ENCODE measurements at places on chromosomes 7 and 10.

DNA sequence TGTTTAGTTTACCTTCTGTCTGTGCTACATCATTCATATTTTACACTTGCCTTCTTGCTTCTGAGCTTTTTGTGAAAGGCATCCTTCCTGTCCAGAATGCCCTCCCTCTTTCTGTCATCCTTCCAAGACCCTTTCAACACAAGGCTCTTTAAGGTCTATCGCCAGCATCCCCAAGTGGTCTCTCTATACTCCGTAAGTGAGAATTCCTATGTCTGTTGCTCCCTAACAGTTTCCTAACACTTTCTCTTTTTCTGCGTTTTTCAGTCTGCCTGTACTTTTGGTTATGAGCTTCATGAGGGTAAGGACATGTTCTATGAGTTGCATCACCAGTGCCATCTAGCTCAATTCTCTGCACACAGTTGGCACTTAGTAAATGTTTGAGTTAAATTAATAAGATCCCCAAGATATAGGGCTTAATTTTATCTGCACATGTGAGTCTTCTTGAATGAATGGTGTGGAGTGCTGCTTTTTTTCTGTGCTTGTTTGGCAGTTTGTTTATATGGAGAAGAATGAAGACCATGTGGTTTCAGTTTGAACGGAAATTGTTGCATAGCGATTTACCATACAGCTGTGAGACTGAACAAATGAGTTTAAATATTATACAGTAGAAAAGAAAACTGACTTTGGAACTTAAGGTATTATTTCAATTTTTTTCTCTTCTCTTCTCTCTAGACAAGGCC lies 29.4 kb downstream of the RABGEF1 start:
- DNase-seq = no peak

- DNase-seq = no peak
Observed at GRCh38 chr7:155483868-155484325, 26.0 kb downstream of the EN2 start.

- DNase-seq = no peak
Observed at GRCh38 chr7:10908600-10908999, 65.1 kb upstream of the PHF14 start.

- no peak for DNase-seq
Observed at GRCh38 chr10:34523017-34523767, 291.9 kb downstream of the PARD3 start.

DNA sequence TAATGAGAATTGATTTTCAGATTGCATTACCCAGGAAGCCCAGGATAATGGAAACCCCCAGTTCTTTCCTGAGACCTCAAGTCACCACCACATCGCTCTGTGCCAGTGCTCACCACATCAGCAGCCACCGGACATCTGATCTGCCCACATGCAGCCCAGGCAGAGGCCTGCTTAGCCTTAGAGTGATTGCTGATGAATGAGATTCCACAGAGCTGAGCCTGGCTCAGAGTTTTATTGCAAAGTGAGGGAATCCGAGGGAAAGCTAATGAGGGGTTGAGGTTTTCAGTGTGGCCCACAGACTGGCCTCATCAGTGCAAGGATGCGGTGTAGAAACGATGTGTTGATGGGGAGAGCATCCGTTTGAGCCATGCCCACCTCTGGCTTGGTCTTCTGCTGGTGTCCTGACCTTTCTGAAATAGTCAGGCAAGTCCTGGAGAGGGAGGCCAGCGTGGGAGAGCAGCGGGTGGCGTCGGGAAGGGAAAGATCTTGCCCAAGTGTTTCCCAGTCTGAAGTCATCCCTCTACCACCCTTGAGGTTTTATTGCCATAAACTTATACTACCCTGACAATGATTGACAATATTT lies 120.3 kb downstream of the ITIH5 start:
- no peak for DNase-seq

DNA sequence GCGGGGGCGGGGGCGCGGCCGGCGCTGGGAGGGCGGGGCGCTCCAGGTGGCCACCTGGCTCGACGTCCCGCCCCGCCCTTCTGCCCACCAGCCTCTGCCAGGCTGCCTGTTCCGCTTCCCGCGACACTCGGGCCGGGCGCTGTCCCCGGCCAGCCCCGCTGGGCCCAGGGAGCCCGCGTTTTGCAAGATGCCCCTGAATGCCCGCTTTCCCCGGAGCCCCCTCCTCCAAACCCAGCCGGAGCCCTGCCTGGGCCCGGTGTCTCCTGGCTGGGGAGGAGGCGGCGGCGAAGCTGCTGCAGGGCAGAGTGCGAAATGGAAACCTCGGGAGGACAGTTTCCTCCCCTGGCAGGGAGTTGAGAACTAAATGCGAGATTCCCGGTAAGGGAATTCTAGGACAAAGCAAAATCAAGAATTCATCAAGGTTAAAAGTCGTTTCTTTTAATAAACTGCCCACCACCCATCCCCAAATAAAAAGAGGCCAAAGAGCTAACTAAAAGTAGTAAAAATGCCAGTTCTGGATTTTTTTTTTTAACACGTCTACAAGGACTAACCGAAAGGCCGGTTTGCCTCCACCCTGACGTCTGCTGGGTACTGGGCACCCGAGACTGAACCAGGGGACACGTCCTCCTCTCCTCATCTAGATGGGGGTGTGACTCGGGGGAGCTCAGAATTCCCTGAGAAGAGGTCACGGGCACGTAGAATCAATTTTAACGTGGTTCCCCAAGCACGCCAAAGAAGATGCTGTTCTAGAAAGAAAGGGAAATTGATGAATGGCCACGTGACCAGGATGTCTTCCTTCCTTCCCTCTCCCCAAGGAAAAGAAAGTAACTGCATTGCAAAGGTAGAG lies 200.4 kb upstream of the NFE2L3 start:
- DNase-seq = peak; percentile 51

DNA sequence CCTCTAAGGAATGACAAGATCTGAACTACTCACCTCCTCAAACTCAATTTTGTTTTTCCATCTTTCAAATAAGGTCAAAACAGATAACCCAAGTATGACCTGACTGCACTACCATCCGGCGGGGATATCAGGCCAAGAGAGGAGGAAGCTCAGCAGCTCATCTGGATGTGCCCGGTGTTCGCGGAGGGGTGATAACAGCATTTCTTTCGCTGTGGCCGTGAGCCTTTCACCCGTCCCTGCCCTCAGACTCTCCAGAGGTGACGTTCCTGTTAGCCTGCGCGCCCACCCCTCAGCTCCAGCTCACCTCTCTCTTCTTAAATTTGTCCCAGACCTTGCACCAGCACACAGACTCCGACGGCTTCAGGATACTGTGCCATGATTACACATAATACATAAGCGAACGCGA lies 526 bp downstream of the ZNF248 start:
- DNase-seq = peak; percentile 75

- no peak for DNase-seq
Observed at GRCh38 chr10:118102121-118102520, 55.4 kb upstream of the RAB11FIP2 start.

- DNase-seq = no peak
Observed at GRCh38 chr10:83122336-83122735, 1017.0 kb upstream of the GHITM start.

DNA sequence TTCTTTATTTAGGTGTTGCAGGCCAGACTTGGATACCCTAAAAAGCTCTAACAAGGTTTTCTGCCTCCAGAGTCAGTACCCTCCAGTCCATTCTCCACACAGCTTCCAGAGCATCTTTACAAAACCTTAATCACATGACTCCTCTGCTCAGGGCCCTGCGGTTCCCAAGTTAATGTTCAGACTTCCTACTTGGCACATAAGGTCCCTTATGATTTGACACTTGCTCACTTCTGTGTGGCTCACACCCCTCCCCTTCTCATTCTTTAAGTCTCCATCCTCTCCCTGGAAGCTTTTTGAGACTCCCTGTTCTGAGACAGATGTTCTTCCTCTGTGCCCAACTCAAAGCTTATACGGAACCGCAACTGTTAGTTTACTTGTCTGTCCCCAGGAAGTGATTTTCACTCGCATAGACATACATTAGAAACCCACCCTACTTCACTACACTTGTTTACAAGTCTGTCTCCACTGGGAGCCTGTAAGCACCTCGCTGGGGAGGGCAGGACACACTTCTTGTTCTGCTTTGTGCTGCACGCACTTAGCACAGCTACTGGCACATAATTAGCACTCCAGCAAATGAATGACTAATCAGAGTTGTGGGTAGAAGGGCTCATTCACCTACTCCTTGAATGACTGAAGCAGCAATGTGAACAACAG lies 154.3 kb upstream of the LAMB4 start:
- no peak for DNase-seq

GRCh38 chr10:113019096-113019495 lies 69.0 kb downstream of the TCF7L2 start:
- DNase-seq = no peak

DNA sequence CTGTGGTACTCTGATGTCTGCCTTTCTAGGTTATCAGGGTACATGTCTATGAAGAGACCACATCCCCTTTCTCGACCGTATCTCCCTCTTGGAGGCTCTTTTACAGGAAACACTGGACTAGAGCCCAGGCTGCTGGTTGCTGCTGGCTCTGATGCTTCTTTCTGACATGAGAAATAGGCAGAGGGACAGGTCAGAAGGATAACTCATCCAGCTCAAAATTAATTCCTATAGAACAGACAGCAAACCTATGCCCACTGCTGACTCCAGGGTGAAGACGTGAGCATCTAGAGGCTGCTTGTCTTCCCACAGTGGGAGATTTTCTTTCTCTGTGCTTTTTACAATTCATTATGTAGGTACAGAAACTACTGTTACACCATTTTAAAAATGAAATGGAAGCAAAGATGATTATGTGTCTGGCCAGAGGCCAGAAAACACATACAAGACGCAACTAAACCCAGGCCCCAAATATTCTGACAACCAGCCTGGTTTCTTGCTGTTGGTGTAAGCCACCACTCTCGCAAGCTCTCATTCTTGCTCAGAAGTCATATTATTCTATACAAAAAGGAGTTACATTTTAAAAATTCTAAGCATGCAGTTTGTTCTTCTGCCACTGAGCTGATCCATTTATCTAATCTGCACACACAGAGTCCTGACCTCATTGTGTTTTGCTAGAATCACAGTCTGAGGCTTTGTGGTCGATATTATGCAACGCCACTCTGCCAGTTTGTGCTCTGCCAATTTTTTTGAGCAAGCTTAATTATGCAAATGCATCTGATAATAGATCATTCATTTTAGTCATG lies 424.3 kb downstream of the KIF20B start:
- DNase-seq = peak; percentile 95

- peak; percentile 68 for DNase-seq
Observed at GRCh38 chr10:93199191-93199751, 125.6 kb downstream of the CYP26A1 start.

GRCh38 chr10:86205306-86206239 lies 161.0 kb downstream of the GRID1 start:
- no peak for DNase-seq

- DNase-seq = no peak
Observed at GRCh38 chr10:108822026-108822425, 1101.3 kb downstream of the XPNPEP1 start.

GRCh38 chr7:35551321-35552081 lies 143.4 kb downstream of the HERPUD2 start:
- no peak for DNase-seq

DNA sequence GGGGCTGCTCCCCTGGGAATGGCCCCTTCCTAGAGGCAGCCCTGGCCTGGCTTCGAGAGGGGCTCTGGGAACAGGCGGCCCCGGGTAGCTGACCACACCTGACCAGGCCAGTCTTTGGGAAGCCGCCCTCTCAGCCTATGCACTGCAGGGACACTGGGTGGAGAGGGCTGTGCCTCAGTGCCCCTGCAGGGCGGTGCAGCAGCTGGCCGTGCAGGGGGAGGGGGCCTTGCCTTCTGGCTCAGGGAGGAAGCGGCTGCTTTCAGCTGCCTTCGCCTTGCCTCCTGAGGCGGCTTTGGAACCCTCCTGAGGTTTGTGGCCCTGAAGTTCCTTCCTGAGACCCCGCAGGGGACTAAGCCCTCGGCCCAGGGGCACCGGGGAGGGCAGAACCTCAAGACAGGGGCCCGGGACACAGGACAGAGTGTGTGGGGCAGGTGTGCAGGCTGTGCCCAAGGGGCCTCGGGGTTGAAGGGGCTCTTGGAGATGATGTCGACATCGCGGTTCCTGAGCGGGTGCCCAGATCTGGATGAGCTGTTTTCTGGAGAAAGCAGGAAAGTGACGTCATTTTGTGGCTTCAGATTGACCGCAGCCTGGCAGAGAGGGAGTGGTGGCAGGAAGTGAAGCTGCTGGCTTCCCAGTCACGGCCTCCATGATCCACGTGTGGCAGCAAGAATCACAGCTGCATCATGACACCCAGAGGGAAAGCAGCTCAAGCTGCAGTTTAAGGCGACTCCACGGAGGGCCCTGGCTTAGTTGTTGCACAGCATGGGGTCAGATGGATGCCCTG lies 17.7 kb downstream of the ADAM8 start:
- DNase-seq = peak; percentile 88

DNA sequence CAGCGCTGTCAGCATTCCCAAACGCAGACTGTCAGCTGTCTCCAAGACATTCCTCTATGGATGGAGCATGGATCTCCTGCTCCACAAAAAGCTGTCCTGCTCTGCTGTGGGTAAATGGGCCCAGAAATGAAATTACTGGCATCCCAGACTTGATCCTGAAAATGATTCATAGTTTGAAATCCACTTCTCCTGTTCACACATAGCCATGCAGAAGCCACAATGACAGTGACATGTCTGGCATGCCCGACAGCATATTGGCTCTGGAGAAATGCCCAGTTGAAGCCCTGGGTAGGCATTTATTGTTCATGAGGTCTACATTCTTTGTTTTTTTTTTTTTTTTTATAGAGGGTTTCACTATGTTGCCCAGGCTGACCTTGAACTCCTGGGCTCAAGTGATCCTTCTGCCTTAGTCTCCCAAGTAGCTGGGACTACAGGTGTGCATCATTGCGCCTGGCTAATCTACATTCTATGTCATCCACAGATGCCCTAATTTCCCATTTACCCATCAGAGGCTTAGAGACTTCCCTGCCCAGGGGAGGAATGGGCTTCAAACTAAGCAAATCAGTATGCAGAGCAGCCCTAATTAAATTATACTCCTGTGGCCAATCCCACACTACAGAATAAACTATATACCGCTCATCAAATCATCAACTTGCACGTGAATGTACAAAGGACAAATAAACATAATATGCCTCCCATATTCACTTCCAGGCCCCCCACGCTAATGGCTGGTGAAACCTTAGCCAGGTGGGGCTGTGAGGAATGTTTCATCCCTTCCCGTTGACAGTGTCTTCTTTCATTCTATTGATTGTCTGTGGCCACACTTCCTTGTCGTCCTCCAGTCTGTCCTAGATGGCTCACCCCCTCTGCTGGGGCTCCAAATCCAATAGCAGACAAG lies 61.8 kb upstream of the EEPD1 start:
- DNase-seq = no peak

DNA sequence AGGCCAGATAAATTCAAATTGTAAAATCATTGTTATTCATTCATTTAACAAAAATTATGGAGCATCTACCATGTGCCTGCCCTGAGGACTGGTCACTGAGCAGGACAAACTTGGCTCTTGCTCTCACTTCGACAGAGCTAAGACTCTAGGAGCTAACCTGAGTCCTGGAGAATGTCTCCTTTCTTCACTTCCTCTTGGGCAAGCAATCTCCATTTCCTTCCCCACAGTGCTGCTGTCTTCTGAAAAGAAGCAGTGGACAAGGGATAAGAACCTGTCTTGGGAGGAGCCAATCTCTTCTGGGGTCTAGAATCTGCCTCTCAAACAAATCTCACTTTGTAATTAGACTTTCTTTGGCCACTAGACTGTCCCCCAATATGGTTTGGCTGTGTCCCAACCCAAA lies 76.2 kb upstream of the PLXNA4 start:
- DNase-seq = no peak

- DNase-seq = peak; percentile 92
Observed at GRCh38 chr7:2037808-2038522, 194.8 kb downstream of the MAD1L1 start.

GRCh38 chr7:2554661-2555111 lies 638 bp downstream of the BRAT1 start:
- DNase-seq = no peak
